ENCODE measurements at places on chromosomes 7 and 10.

- DNase-seq: no peak
Observed at GRCh38 chr10:95388109-95388471, 97.3 kb upstream of the PDLIM1 start.

- DNase-seq: no peak
Observed at GRCh38 chr10:75265856-75266255, 30.1 kb upstream of the COMTD1 start.

DNA sequence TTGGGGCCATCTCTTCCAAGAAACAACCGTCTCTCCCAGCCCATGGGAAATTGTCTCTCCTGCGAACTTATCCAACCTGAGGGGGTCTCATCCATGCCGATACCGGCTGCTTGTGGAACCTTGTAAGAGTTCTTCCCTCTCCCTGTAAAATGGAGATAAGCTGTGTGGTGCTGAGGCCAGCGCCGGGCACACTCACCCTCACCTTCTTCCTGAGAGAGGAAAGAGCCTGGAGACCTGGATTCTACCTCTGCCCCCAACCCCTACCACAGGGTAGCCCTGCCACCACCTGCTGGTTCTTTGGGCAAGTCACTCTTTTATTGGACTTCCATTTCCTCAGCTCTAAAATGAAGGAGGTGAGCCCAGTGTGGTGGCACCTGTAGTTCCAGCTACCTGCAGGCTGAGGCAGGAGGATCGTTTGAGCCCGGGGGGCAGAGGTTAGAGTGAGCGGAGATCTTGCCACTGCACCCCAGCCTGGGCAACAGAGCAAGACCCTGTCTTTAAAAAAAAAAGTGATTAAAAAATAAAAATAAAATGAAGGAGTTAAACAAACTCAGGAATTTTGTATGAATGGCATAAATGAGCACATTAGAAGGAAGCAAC lies 38.4 kb upstream of the PSAP start:
- DNase-seq: no peak

DNA sequence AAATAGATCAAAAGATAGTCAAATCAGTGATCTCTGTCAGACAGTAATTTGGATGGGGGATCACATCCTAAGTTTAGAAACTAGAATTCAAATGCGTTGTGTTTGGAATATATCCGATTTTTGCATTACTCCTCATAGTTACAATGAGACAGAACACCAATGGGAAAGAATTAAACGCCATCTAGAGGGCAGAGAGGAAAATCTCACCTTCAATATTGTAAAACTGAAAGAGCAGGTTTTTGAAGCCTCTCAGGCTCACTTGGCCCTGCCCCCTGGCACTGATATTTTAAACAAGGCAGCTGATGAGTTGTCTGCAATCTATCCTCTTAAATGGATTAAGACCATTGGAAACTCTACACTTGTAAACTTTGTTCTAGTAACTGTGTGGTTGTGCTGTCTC lies 17.7 kb downstream of the FRG2B start:
- DNase-seq: peak; percentile 5

DNA sequence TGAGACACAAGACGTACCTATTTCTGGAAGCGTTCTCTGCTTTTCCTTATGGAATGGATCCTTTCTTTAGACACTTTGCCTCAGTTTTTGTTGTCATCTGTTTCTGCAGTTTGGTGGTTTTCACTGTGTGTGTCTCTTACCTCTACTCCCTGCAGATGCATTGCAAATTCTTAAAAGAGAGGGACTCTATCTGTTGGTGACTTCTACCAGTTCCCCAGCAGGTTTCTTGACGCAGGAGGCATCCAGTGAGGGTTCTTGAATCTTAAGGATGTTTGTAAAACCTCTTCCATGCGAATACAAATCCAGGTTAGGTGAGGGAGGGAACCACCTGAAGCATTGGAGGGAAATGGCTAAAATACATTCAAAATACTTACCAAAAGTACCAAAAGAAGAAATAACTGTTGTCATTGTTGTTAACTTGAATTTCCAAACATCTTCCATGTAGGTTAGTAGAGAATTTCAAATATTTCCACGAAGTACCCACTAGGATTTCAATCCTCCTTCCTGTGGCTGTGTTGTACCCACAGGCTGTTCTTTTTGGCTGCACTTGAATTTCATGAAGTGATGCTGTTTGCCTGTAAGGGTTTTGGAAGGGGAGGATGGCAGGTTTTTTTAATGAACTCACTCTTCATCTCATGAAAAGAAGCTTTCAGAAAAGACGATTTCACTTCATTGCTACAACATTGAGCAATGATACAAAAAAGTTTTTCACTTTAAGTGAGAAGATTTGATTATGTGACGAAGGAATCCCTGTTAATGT lies 32.2 kb downstream of the PLXDC2 start:
- DNase-seq: no peak

- DNase-seq: no peak
Observed at GRCh38 chr7:95725205-95725604, 47.1 kb upstream of the DYNC1I1 start.

- no peak for DNase-seq
Observed at GRCh38 chr7:100573691-100574361, at the start of gene SAP25. Gene SAP25 (minus strand): TSS chr7:100573900. CDS start chr7:100573742, 158 bp downstream.

DNA sequence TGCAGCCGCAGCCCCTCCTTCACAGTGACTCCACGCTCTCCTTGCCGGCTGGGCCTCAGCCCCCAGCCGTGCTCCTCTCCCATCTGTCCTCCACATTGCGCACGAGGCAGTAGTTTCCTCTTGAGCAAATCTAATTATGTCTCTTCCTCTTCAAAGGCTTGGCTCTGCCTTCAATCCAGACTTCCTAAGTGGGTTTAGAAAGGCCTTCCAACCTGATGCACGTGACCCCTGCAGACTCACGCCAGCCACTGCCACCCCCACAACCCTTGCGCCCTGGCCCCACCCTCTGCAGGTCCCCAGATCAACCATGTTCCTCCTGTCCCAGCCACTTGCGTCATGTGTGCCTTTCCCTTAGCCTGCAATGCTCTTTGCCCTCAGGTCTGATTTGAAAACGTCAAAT lies 75.0 kb upstream of the ADAM12 start:
- DNase-seq: no peak

DNA sequence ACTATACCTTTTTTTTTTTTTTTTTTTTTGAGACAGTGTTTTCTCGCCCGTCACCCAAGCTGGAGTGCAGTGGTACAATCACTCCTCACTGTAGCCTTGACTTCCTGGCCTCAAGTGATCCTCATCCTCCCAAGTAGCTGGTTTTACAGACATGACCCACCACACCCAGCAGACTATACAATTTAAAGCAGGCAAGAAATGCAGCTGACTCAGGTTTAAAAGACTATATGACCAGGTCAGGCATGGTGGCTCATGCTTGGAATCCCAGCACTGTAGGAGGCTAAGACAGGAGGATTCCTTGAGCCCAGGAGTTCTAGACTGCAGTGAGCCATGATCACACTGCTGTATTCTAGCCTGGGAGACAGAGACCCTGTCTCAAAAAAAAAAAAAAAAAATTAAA lies 89.5 kb upstream of the AUTS2 start:
- DNase-seq: no peak

- no peak for DNase-seq
Observed at GRCh38 chr10:90960355-90960814, 39.5 kb upstream of the ANKRD1 start.

DNA sequence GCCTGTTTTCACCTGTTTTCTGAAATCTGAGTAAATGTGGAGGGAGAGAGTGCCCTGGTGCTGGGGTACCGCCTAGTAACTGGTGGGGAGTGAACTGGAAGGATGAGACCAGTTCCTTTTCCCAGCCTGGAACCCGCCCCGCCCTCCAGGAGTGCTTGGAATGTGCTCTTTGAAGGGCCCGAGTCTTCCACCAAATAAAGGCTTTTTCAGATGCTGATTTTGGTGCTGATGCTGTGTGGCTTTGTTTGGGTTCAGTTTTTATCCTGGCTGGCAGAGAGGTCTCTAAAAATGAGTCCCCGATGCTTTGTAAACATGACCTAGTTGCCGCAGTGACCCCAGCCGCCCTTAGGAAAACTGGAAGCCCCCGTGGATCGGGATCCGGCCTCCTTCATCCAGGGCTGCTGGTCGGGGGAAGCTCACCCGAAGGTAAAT lies 25.9 kb downstream of the FOXK1 start:
- no peak for DNase-seq

- DNase-seq: no peak
Observed at GRCh38 chr10:30505543-30506298, 71.7 kb downstream of the MAP3K8 start.

DNA sequence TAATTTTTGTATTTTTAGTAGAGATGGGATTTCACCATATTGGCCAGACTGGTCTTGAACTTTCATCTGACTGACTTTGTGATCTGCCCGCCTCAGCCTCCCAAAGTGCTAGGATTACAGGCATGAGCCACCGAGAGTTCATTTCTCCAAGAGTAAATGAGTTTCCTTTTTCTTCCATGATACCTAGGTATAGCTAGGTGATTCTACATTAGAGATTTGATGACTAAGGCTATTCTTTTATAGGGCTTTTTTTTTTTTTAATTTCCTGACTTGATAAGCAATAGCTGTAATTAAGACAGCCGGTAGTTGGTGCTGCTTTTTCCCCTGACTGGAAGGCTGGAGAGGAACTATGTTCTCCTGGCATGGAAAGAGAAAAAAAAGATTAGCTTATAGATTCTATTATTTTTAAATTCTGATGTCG lies 3.3 kb downstream of the PTPN12 start:
- DNase-seq: no peak

- no peak for DNase-seq
Observed at GRCh38 chr10:31847515-31847914, 81.1 kb downstream of the ARHGAP12 start.

DNA sequence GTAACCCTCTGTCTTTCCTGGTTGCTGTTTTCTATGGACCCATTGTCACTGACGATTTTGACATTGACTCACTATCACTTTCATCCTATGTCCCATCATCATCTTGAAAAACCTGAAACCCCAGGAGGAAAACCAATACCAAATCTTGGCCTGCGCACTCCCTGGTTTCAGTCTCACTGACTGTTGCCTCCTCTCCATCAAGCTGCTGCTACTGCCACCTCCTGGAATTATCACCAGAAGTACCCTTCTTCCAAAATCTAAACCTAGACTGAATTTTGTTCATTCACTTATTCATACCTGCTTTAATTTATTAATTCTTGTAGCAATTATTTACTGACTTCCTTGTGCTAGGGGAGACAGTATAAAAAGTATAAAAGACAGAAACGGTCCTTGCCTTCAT lies 44.5 kb upstream of the ACBD5 start:
- DNase-seq: no peak

DNA sequence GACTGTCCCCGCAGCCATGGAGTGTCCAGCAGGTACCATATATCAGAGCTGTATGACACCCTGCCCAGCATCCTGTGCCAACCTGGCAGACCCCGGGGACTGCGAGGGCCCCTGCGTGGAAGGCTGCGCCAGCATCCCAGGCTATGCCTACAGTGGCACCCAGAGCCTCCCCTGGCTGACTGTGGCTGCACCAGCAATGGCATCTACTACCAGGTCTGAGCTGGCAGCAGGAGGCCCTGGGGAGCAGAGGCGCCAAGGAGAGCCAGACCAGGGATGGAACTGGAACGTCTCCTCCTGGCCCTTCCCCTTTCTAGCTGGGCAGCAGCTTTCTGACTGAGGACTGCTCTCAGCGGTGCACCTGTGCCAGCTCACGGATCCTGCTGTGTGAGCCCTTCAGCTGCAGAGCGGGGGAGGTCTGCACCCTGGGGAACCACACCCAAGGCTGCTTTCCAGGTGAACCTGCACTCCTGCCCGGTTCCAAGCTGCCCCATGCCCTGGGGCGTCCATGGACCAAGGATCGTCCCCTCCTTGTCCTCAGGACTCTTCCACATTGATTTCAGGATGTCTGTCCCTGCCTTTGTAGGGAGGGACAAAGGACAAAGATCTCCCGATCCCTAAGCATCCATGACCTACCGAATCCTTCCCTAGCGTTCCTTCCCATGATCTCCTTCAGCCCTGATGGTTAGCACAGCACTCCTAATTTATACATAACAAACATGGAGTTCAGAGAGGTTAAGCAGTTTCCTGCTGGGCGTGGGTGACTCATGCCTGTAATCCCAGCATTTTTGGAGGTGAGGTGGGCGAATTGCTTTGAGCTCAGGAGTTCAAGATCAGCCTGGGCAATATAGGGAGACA lies 33.3 kb downstream of the EPHB4 start:
- no peak for DNase-seq

DNA sequence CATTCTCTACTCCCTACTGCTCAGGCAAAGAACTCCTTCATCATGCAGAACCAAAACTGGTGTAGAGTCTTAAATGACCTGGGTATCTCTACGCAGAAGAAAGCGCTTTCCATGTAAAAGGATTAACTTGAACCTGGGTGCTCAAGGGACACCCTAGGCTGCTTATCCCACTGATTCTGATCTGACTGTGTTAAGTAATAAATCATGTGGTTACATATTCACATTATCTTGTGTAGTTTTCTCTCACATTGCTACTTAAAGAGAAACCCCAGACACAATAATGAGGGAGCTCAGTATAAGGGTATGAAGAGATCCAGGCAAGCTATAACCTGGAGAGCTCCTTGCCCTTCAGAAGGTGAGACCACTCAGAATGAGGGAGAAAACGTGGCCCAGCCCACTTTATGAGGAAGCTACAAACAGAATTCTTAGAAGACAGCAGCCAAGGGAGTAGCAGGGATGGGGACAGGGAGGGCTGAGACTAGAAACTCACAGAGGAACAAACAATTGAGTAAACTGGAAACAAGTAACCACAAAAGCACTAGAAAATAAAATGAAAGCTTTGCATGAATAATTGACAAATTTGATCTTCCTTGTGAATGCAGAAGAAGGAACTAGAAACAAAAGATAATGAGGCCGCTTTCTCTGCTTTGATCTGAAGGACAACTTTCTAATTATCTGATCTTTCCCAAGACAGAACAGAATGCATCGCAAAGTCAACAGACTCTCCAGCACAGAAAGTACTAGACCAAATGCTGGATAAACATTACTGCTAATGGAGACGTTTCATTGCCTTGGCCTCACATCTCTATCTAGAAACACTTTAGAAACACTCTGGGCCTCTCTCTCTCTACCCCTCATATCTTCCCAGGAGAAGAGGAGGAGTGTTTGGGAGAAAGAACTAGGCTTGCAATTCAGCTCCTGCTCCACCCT lies 76.1 kb downstream of the LRRC17 start:
- DNase-seq: no peak

GRCh38 chr7:94223375-94224084 lies 171.2 kb upstream of the COL1A2 start:
- DNase-seq: no peak

- no peak for DNase-seq
Observed at GRCh38 chr10:93065675-93066543, 5.3 kb downstream of the CYP26C1 start.

- peak; percentile 47 for DNase-seq
Observed at GRCh38 chr10:102812231-102812876, 24.9 kb downstream of the CYP17A1 start.

Measured in HL-60 (cell line).